ENCODE measurements at places on chromosomes 7 and 10.

- no peak for DNase-seq
Observed at GRCh38 chr10:75098902-75099673, 12.4 kb upstream of the SAMD8 start.

DNA sequence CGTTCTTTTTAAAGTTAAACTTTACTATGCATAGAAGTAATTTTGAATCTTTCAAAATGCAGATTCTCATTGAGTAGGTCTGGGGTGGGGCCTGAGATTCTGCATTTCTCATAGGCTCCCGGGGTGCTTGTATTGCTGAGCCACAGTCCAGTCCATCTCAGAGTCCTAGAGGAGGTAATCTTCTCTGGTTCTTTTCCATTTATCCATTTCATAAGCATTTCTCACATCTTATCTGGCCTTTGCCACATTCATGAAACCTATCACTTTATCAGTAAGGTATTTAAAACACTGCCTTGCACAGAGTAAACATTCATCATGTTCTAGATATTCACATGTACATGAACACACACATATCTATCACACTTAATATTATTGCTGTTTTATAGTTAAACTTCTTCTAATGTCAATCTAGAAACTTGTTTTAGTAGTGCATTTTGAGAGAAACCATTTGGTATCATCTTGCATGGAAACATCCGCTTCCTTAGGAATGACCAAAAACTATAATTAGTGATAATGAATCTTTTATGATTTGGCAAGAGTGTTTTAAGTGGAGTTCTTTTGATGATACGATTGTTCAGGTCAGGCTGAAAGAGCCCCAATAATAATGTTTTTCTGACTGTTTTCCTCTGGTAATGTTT, 12.0 kb downstream of the GNAI1 start:
- DNase-seq: no peak

GRCh38 chr10:44068716-44069482, 316.0 kb downstream of the CXCL12 start:
- no peak for DNase-seq

DNA sequence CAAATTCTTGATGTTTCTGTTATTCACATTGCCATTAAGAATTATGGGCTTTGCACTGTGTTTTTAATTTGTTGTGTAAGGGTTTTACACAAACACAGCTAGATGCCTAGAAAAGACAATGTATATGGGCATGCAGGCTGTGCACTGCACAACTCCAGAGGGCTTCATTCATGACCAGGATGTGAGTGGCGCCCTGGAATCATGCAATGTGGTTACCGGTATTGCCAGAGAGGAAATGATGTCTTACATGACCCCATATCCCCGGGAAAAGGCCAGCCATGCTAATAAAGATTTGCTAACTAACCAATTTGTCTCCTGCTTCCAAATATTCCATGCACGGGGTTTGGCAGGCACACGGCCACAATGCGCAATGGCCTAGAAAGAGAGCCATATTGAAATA, 16.9 kb downstream of the KCNMA1 start:
- no peak for DNase-seq

DNA sequence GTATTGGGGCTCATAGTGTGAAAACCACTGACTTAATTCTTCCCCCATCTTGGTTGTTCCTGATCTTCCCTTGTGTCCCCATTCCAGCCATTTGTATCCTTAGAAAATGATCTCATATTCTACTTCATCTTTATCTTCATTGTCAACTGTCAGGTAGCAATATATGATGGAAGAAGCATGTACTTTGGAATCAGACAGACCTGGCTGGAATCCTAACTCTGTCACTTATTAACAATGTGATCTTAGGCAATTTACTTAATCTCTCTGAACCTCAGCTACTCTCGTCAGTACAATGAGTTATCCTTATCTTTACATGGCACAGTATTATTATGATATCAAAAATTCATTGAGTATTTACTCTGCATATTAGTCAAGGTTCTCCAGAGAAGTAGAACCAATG, 10.1 kb downstream of the CFTR start:
- no peak for DNase-seq

DNA sequence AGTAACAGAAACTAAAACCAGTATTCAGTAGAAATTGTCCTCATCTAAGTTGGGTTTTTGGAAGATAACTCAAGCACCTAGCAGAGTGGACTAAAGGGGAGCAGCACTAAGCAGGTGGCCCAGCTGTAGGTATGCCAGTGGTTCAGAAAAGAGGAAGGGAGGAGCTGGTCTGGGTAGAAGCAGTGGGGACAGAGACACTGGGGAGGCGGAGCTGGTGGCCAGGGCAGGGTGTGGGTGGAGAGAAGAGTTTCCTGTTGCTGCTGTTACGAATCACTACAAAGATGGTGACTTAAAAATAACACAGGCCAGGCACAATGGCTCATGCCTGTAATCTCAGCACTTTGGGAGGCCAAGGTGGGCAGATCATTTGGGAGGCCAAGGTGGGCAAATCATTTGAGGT, 136.2 kb downstream of the WDR11 start:
- DNase-seq: no peak
